ENCODE measurements at places on chromosomes 16 and 17.

DNA sequence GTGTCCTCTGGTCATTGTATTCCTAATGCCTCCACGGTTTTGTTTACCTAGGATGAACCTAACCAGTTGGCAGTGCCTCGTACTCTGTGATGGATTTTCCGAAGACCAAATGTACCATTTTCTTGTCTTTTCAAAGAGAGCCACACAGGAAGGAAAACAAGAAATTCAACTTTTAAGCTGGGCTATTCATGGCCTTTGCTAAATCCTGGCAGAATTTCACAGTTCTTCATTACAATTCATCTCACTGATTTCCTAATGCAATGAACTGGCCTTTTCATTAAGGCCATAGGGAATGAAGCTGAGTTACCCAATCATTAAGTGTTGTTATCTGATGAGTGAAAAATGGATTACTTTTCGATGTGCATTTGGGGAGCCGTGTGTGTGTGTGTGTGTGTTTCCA, 7.9 kb upstream of the KCNJ16 start:
- no peak for DNase-seq

DNA sequence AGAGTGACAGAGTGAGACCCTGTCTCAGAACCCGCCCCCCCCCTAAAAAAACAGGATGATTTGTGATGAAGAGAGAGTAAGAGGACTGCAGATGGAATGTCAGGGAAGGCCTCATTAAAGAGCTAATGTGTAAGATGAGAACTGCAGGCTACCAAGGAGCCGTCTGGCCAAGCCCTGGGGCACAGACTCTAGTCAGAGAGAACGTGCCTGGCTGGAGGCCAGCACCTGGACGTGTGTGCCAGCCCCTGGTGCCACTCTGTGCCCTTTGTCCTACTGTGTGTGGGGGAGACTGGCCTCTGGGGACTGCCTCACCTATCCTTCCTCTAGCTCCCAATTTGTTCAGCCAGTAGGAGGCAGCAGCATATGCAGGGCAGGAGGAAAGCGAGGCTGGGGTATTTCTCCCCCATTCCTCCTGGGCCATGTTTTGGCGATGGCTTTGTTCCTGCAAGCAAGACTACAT, 37.1 kb downstream of the KNOP1 start:
- no peak for DNase-seq

- DNase-seq: no peak
Observed at GRCh38 chr17:1787301-1787902, 25.5 kb downstream of the SERPINF1 start.

- no peak for DNase-seq
Observed at GRCh38 chr16:1079341-1079740, 6.8 kb downstream of the SSTR5 start.

Data from cerebellar cortex (tissue), 1 donor.